ENCODE measurements at places on chromosomes 1 and 21.

- no peak for DNase-seq
Observed at GRCh38 chr1:48931506-48932192, 155.0 kb upstream of the BEND5 start.

DNA sequence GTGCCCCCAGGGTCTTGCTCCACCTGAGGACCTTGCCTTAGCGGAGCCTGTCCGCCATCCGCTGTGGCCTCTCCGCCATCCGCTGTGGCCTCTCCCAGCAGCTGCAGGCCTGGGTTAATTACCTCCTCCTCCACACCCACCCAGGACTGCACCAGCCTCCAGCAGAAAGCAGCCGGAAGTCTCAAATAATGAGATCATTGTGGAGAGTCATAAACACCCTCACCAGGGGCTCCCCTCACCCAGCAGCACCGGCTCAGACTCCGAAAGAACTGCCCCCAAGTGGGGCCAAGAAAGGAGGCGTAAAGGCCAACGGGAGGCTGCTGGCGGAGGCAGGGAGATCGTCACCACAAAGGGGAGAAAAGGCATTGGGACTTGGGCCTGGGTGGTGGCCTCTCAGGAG lies 10.7 kb upstream of the GPR153 start:
- no peak for DNase-seq

DNA sequence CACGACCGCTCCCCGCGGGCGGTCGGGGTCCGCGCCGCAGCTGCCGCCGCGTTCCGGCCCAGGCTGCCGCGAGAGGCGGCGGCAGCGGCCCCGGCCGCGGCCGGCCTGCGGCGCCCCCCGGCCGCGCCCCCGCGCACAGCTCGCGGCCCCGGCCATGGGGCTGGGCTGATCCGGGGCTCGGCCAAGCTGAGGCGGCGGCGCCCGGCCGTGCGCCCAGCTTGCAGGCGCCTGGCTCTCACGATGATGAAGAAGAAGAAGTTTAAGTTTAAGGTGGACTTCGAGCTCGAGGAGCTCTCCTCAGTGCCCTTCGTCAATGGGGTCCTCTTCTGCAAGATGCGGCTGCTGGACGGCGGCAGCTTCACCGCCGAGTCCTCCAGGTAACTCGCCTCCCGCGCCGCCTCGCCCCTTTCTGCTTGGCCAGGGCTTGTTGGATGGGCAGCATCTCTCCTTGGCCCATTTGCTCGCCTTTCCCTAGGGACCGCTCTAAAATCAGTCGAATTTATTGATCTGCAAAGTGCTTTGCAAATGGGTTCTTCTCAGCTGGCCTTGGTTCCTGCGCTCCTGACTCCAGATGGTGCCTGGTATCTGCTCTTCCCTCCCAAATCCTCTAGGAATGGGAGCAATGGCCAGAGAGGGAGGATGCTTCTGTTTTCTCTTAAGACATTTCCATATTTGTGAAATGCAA lies 431 bp downstream of the EEIG2 start:
- DNase-seq: no peak

DNA sequence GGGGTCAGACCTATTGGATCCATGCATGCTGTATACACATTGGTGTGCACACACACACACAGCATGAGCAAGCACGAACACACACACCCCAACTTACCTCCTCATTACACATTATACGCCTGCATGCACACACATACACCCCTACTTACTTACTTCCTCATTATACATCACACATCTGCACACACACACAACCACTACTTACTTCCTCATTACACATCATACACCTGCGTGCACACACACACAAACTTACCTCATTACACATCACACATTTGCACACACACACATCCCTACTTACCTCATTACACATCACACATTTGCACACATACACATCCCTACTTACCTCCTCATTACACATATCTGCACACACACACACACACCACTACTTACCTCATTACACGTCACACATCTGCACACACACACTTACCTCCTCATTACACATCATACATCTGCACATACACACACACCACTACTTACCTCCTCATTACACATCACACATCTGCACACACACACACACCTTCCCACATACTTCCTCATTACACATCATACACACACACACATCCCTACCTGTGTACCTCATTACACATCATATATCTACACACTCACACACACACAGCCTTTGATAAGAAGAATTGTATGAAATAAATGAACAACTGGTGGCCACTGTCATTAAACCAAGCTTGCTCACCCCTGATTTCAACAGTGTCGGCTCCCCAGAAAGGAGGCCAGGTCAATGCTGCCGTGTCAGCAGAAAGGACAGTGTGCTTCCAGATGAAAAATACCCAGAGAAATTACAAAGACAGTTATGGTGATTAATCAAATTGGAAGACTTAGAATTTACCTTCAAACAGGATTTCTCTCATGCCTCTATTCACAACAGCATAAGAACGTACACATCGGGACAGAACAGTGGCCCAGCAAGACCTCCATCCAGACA lies 117.8 kb downstream of the SETD4 start:
- DNase-seq: no peak

- peak; percentile 26 for DNase-seq
Observed at GRCh38 chr1:110962892-110963690, 631 bp downstream of the LRIF1 start.

Measured in stimulated activated CD8-positive, alpha-beta memory T cell treated with anti-CD3 and anti-CD28 coated beads, Interleukin-4, amount 100 ng/mL, for 4 hours (primary cell).